ENCODE measurements at places on chromosomes 6 and 20.

DNA sequence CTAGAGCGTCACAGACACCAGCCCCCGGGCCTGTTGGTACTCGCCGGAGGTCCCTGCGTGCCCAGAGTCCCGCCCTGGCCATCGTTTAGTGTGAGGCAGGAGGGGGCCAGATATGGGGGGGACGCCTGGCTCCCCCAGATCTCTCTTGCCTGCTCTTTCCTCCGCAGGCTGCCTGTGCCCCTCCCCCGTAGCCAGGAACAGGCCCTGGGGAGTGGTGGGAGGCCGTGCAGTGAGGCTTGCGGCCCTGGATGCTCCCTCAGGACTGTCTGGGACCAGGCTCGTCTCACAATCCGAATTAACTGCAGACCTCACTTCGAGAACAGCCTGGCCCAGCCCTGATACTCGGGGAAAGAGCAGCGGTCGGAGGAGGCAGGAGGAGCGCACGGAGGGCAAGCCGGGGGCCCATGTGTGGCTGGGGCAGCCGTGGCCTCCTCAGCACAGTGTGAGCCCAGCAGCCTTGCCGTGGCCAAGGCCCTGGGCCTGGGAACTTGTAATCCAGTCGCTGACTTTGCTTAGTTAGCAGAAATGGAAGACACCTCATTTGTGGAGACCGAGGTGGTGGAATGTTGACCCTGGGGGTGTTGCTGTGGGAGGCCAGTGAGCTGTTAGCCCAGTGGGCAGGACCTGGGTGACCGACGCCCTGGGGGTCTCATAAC is 28.7 kb downstream of the FRMD1 start:
- no peak for DNase-seq

- DNase-seq, result no peak
Observed at GRCh38 chr6:137776786-137777686, 90.0 kb upstream of the TNFAIP3 start.

- DNase-seq, result no peak
Observed at GRCh38 chr20:7798176-7798575, 142.1 kb downstream of the HAO1 start.

GRCh38 chr6:27332692-27333641 is 20.9 kb upstream of the POM121L2 start:
- DNase-seq, result peak; percentile 16

DNA sequence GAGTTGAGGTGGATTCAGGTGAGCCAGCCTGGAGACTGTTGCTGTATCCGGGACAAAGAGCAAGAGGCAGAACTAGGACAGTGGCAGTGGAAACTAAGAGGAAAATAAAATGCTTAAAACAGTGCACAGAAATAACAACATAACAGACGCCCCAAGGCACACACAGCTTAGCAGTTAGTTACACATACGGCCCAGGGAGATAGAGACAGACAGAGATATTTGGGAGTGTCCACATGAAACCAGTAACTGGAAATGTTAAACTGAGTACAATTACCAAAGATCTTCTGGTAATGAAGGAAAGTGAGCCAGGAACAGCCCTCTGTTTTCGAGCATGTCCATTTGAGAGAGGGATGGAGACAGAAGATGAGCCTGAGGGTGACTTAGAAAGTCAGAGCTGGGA is 237.5 kb upstream of the QKI start:
- DNase-seq, result no peak

GRCh38 chr6:102387326-102388033 is 994.0 kb downstream of the GRIK2 start:
- no peak for DNase-seq

DNA sequence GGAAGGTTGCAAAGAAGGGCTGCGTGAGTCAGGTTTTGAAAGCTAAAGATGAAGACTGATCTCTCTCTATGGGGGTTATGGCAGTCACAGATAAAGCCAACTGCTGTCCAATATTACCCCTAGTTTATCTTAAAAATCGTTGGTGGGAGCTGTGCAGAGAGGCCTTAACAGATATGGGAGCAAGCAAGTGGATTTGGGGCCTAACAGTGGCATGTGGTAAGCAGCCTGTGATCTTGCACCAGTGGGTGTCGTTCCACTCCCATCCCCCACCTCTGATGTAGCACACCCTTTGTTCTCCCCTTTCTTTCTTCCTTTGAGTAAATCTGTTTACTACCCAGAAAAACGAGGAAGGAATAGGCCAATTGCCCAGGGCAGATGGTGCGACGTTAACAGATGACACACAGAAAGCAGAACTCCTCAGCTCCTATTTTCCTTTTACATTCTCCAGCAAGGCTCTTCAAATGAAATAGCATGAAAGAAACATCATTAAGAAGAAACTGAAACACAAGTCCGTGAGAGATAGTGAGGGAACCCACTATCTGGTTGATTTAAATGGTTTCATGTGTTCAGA is 274.1 kb upstream of the CITED2 start:
- DNase-seq, result no peak

DNA sequence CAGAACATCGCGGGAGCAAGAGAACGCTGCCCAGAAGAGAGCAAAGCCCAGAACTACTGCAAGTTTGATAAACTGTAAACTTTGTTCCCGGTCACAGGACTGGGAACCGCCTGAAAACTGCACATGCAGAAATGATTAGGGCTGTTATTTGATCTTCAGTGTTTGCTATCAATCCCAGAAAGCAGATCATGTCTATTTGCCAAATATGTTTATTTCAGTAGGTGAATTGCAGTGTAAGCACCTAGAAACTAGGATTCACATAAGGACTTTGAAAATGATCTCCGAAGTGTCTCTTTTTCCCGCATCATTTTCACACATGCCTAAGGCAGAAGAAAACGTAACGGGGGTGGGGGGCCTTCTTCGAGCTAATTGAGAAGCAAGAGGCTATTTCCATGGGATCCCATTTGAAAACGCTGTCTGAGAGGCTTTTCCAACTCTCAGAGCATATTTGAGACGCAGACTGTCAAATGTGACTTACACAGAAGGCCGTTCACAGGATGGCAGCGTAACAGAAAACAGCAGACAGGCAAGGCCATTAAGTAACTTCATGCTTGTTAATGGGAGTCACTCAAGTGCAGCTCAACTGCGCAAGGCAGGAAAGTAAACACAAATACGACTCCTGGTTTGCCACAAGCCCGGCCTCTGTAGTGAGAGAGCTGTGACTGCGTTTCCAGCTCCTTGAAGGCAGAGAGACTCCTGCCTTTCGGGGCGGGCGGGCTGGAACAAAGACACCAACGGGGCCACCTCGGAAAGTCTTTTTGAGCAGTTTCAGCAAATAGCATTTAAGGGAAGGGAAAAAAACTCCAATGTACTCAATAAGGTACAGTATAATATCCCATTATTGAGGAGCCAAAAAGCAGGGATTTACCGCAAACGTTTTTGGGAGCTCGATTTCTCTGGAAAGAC is 144.7 kb upstream of the ZNF217 start:
- DNase-seq, result no peak

DNA sequence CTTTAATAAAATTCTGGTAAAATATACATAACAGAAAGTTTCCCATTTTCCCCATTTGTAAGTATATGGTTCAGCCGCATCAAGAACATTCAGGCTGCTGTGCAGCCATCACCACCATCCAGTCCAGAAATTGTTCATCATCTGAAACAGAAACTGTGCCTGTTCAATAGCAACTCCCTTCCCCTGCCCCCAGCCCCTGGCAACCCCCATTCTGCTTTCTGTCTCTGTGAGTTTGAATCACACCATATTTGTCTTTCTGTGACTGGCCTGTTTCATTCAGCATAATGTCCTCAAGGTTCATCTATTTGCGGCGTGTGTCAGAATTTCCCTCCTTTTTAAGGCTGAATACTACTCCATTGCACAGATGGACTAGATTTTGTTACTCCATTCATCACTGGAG is 19.1 kb downstream of the VSTM2L start:
- DNase-seq, result no peak

GRCh38 chr20:37935435-37935834 is 32.5 kb downstream of the VSTM2L start:
- no peak for DNase-seq

- no peak for DNase-seq
Observed at GRCh38 chr6:161108916-161109315, 117.3 kb downstream of the MAP3K4 start.

DNA sequence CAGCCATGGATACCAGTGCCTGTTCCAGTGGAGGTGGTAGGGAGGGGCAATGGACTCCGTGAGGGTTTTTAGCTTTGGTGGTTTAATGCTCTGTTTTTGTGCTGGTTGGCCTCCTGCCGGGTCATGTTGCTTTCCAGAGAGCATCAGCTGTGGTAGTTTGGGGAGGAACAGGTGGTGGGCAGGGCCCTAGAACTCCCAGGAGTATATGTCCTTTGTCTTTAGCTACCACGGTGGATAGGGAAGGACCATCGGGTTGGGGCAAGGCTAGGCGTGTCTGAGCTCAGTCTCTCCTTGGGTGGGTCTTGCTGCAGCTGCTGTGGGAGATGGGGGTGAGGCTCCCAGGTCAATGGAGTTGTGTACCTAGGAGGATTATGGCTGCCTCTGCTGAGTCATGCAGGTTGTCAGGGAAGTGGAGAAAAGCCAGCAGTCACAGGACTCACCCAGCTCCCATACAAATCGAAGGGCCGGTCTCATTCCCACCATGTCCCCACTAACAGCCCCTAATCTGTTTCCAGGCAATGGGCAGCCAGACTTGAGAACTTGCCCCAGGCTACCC is 38.9 kb downstream of the MRAP2 start:
- DNase-seq, result no peak
